ENCODE measurements at places on chromosomes 13 and 19.

DNA sequence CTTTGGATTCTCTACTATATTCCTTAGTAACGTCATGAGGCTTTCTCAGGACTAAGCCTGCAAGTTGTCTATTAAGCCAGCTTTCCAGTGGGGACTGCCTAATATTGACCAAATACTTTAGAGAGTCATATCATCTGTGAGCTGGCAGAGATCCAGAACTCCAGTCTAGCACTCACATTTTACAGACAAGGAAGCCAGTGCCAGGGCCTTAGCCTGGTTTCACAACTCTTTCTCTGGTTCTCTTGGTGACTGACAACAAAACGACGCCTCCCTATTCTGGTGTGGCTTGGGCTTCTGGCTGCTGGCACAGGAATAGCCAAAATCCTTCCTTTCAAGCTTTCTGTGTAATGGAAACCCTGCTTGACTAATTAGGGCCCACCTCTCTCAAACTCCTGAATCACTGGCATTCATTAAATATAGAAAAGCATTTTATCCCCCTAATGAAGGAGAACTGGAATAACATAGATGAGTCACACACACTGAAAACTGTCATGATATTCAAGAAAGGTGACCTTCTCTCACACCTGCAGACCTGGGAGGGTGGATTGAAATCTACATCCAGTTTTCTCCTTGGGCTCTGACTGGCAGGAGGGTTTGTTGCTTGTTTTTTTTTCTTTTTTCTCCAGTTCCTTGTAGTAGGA is 75.2 kb upstream of the UBL3 start:
- peak; percentile 71 for DNase-seq

DNA sequence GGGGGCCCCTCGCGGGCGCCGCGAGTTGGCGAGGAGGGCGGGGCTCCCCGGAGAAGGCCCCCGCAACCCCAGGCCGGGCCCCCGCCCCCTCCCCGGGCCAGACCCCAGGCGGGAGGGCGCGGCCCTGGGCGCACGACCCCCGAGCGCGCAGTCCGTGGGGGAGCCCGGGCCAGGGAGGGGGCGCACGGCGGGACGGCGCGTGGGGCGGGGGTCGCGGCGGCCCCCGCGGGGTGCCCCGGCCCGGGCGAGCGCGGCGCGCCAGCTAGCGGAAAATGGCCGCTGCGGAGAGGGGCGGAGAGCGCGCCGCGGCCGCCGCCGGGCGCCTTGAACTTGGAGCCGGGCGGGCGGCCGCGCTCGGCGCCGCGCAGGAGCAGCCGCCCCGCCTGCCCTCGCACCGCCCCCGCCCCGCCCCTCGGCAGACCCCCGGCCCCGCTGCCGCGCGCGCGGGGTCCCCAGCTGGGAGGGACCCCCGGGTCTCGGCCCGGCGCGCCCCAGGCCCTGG is 6.4 kb upstream of the NFIC start:
- no peak for DNase-seq

DNA sequence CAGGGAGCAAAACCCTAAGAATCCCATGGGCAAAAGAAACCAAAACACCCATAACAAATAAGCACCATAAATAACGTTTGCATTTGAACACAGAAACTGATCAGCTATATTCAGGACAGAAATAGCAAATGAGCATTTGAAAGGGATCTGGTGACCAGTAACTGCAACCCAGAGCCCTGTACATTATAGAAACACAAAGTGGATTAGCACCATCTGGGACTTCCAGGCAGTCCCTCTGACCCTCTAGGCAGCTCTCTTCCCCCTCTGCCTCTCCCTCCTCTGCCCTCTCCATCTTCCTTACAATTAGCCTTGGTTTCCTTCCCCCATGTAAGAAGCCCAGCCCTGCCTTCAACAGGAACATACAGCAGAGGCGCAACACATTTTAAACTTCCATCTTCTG is 215.0 kb downstream of the DCLK1 start:
- DNase-seq, result no peak

DNA sequence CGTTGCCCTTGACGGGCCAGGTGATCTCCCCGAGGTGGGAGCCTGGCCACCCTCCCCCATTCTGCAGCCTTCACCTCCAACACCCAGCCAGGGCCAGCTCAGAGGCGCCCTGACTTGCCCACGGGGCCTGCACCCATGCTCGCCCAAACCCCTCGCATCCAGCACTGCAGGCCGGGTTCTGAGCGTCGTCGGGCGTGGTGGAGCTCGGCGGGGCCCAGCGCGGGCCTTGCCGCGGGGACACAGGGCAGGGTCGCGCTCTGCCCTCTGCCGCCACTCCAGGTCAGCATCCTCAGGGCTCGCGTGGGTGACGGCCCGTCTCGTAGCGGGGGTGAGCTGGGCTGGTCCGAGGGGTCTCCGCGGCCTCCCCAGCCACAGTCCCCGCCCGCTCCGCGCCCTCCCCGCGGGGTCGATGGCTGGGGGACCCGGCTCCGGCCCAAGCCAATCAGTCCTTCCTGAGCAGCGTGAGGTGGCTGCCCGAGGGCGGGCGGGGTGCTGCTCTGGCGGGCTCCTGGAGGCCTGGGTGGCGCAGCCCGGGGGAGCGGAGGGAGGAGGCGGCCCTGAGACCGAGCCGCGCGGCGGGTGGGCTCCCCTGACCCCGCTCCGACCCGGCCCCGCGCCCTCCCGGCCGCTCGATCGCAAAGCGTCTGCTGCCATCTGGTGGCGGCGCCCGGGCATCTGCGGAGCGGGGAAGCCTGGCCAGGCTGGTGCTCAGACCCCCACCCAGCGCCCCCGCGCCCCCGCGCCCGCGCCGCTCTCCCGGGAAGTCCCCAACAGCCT is 61.4 kb downstream of the CCNE1 start:
- peak; percentile 30 for DNase-seq

GRCh38 chr13:69761581-69761980 is 346.0 kb upstream of the ATXN8OS start:
- no peak for DNase-seq
